ENCODE measurements at places on chromosomes 11 and 22.

DNA sequence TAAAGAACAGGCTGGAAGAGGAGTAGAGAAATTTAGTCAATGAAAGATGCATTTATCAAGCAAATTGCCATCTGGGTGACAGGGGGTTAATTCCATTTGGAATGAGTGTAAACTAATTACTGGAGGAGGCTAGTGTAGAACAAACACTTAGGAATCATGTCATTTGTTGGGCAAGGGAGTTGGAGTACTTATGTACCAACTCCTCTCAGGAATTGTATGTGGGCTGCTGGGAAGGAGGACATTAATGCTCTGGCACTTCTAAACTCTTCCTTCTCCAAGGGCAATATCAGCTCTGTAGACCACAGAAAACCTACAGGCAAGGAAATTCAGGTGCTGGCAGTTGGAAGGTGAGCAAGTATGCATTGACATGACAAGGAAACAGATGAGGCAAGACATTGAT is 141.0 kb downstream of the MSANTD4 start:
- no peak for DNase-seq

GRCh38 chr11:59787816-59788215 is 22.8 kb downstream of the MRPL16 start:
- no peak for DNase-seq

DNA sequence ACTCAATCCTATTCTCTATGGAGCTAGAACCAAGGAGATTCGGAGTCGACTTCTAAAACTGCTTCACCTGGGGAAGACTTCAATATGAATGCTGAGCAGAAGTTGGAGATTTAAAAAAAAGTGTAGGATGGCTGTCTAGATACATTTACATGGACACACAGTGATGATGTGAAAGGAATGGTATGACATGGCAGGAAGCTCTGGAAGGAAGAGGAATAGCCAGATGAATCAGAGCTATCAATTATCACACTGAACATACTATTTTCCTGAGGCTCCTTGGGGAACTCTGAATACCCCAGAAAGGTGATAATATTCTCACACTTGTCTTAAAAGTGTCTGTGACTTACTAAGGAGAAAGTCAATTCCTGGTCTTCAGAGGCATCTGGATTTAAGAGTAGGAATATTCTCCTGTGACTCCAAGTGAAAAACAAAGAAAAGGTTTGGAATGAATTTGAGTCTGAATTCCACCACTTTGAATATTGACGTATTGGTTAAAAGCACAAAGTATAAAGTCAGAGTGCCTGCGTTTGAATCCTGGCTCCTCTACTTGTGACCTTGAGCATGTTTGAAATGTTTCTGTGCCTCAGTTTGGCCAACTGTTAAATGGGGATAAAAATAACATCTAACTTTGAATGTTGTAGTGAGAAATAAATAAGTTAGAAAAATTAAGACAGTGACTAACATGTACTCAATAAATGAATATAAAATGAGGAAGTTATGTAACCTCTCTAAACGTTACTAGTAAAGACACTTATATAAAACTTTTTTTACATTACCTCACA is 1.3 kb downstream of the OR52D1 start:
- DNase-seq: no peak

DNA sequence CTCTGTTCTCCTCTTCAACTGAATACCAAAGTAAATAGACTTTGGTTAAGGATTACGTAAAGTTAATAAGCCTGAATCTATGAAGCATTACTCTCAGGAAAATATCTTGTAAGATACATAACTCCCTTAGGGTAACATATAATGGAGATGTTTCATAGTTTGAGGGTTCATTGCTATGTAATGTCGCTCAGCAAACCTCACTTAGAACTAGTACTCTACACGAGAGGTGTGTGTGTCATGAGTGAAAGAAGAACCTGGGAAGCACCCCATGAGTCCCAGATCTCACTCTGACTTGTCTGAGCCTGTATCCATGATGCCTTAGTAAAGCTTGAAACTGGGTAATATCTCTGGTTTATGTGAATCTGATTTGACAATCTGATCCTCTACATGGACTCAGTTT is 429.5 kb upstream of the ANO3 start:
- no peak for DNase-seq

Data from COR-L47 (cell line).